Ascending aorta (tissue), 2 donors: ENCODE measurements at places on chromosomes 2 and 18. TPM values are rescaled to one million over a fixed set of nuclear protein-coding genes. Genes with fewer than 3 reads are reported as not detected.

DNA sequence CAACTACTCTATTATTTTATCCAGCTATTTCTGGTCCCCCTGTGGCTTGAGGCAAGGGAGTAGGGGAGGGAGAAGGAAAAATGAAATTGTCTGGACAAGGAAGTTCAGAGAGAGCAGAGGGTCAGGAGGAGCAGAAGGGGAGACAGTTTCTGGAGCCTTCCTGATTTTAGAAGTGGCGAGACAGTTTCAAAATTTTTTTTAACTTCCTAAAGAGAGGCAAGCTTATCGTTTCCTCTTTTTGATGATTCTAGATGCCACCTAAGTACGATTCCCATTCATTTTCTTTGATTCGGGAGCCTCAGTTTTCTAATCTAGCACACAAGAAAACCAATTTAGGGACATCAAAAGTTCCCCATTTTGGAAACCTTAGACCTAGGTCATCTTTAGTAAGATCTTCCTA, 96.9 kb upstream of the B3GNT2 start:
- H3K27ac ChIP-seq: no peak overlapping the region
- H3K4me3 ChIP-seq: no peak overlapping the region
- no peaks in the 10 kb centered on the region for H3K36me3 ChIP-seq

CRYGA gene
- total RNA-seq: not detected

GRCh38 chr2:8455236-8456150, 226.4 kb upstream of the ID2 start:
- H3K4me1 ChIP-seq: no peaks in the 10 kb centered on the region
- no peak overlapping the region for H3K4me3 ChIP-seq
- H3K27ac ChIP-seq: no peak overlapping the region
- no peaks in the 10 kb centered on the region for H3K36me3 ChIP-seq
- H3K27me3 ChIP-seq: no peaks in the 10 kb centered on the region
- DNase-seq: no peak

DNA sequence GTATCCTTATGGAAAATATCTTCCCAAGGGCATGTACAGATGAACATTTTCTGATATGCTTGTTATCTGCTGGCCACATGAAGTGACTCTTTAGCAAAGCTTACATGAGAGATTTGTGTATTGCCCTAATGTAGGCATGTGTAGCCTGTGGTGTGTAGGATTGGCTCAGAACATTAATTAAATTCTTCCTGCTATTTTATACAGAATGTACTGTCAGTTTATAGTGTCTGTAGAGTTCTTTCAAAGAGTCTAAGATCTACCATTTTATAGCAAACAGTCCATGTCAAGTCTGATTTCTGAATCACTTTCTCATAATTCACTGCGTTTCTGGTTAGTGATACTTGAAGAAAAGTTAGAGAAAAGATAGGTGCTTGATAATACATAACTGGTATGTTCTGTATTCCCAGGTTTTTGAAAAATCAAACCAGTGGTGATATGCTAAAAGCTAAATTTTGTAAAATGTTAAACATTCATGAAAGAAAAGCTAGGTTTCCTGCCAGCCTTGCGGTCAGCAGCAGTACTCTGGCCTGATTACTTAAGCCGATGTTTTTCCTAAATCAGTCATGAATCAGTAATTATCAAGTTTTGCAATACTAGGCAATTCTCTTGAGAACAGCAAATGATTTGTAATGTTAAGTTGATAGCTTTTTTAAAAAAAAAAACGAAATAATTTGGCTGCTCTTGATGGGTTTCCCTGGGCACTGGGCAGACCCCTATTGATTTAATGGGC, 30.9 kb upstream of the EFEMP1 start:
- no peak for DNase-seq
- H3K27ac ChIP-seq: peak overlapping the region; percentile 7
- H3K36me3 ChIP-seq: no peaks in the 10 kb centered on the region
- no peak overlapping the region for H3K4me3 ChIP-seq

GRCh38 chr2:191580581-191580980, 97.4 kb upstream of the NABP1 start:
- no peak overlapping the region for H3K27ac ChIP-seq
- no peak for DNase-seq
- no peaks in the 10 kb centered on the region for H3K4me1 ChIP-seq
- H3K27me3 ChIP-seq: no peaks in the 10 kb centered on the region

UGT1A5 gene
- total RNA-seq: not detected

PLEK gene
- 1.5 TPM for total RNA-seq

- H3K27me3 ChIP-seq: no peaks in the 10 kb centered on the region
- H3K36me3 ChIP-seq: no peaks in the 10 kb centered on the region
- no peak overlapping the region for H3K27ac ChIP-seq
- DNase-seq: no peak
- H3K4me3 ChIP-seq: no peak overlapping the region
Observed at GRCh38 chr2:23029111-23029510, 355.9 kb upstream of the KLHL29 start.

DNA sequence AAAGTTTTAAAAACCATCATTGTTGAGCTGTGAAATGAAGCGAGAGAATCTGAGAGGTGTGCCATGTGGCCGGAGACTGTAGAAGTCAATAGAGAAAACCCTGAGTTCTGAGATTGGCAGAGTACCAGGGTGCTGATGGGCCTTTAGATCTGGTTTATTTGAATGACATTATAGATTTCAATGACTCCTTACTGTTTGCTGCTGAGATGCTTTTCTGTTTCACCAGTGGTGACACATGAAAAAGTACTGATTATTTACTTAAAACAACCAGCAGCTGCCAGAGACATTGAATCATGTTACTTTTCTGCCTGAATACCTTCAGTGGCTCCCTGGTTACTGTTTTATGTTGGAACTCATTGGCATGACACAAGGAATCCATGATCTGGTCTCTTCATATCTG, 602.7 kb upstream of the ZNF804A start:
- no peak overlapping the region for H3K4me3 ChIP-seq
- H3K27ac ChIP-seq: no peak overlapping the region
- no peaks in the 10 kb centered on the region for H3K27me3 ChIP-seq
- no peaks in the 10 kb centered on the region for H3K36me3 ChIP-seq
- no peaks in the 10 kb centered on the region for H3K4me1 ChIP-seq

DNA sequence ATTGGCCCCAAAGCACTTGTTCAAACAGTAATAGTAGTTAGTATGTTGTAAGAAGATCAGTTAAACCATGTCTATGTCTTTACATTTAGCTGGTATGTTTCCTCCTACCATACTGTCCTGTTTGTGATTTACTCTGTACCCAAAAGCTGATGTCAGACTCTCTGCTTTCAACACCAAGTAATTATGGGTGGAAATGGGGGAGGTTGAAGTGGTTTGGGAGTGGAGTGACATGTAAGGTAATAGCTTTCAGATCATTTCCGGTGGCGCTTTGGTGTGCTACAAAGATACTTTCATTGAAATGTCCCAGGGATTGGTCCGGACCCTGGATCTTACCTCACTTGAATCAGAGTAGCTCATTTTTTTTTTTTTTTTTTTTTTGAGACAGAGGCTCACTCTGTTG, 39.7 kb upstream of the TGIF1 start:
- H3K4me1 ChIP-seq: no peaks in the 10 kb centered on the region
- no peak overlapping the region for H3K4me3 ChIP-seq
- no peaks in the 10 kb centered on the region for H3K36me3 ChIP-seq

KCNJ3 gene
- 1.5 TPM for total RNA-seq

DNA sequence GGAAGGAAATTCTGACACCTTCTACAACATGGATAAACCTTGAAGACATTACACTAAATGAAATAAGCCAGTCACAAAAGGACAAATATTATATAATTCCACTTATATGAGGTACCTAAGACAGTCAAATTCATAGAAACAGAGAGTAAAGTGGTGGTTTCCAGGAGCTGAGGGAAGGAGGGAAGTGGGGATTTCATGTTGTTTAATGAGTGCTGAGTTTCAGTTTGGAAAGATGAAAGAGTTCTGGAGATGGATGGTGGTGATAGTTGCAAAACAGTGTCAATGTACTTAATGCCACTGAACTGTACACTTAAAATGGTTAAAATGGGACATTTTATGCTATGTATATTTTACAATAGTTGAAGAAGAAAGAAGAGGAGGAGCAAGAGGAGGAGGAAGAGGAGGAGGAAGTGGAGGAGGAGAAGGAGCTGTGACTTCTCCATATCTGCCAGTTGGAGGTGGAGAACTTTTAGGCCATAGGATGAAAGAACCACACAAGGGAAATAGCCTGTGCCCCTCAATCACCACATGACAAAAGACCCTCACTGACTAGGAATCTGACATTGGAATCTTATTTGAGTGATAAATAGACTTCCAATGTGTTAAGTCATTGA, 55.3 kb upstream of the LGALSL start:
- no peak overlapping the region for H3K27ac ChIP-seq
- DNase-seq: no peak
- H3K36me3 ChIP-seq: no peaks in the 10 kb centered on the region
- H3K4me1 ChIP-seq: peaks cover 5% of the 10 kb centered on the region

NLRC4 gene
- total RNA-seq: 2.3 TPM

CAVIN2 gene
- 43.4 TPM for total RNA-seq

GRCh38 chr2:108965540-108966289, 23.3 kb downstream of the EDAR start:
- no peak for DNase-seq
- H3K4me3 ChIP-seq: no peak overlapping the region
- no peaks in the 10 kb centered on the region for H3K36me3 ChIP-seq
- H3K27ac ChIP-seq: no peak overlapping the region
- no peaks in the 10 kb centered on the region for H3K4me1 ChIP-seq

ASXL2 gene
- total RNA-seq: 8.7 TPM
